ENCODE measurements at places on chromosomes 3 and 15.

DNA sequence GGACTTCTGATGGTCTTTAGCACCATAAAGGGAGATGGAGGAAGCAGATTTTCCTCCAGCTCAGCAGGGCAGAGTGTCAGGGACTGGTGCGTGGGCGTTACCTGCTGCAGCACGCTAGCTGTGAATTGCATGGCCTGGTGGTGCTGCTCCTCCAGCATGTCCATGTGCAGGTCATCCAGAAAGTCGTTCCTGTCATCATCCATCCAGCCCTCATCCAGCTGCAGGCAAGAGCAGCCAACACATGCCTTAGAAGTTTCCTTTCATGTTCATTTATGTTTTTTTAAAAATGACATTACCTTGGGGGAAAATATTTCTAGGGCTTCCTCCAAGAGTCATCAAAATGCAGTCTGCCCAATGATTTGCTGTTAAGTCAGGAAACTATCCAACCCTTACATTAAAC, 239.2 kb downstream of the PDZRN3 start:
- peak; percentile 67 for DNase-seq

- peak; percentile 61 for DNase-seq
Measured at GRCh38 chr3:147393261-147393942, 12.9 kb downstream of the ZIC4 start.

DNA sequence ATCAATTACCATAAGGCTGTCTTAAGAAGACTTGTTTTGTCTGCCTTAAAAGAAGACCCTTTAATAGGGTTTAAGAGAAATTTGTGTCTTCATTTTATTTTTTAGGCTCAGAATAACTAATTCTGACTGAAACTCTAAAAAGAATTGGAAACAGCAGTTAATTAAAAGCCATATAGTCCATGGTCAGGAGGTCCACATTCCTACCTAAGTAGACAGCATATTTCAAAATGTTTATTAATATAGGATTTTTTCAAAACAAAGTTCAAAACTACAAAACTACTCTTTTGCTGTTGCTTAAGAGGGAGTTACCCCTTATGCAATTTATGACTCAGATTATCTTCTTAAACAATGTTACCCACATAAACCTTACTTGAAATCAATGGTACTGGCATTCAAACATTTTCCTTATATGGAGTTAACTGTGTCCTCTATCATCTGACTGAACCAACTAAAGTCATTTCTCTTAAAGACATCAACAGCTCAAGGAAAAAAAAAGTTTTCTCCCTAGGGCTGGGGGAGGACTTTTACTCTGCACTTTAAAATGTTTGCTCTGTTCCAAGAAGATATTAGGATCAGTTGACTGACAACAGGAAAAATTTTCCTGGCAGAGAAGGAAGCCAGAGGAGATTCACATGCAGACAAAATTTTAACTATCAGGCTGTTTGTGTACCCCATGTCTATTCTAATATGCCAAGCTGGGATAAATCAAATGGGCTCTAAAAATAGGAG, 56.8 kb upstream of the NANOGP8 start:
- no peak for DNase-seq

GRCh38 chr3:31065765-31066164, 171.3 kb upstream of the GADL1 start:
- no peak for DNase-seq

DNA sequence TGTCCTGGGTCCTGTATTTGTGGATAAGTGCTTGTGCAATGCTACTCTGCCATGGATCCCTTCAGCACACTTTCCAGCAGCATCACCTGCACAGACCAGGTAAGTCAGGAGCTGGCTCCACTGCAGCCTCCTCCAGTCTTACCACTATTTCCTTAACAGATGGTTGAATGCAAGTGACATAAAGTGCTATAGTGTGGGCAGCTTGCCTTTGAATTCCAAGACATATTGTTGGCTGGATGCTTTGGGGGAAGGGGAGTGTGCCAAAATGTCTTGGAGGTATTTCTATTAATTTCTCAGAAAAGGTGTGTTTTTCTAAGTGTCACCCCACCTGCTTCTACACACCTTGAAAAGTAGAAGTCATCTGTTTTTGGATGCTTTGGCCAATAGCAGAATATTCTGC, 352.2 kb upstream of the SUCLG2 start:
- no peak for DNase-seq

GRCh38 chr3:102687851-102688555, 253.2 kb downstream of the ZPLD1 start:
- DNase-seq, result no peak

DNA sequence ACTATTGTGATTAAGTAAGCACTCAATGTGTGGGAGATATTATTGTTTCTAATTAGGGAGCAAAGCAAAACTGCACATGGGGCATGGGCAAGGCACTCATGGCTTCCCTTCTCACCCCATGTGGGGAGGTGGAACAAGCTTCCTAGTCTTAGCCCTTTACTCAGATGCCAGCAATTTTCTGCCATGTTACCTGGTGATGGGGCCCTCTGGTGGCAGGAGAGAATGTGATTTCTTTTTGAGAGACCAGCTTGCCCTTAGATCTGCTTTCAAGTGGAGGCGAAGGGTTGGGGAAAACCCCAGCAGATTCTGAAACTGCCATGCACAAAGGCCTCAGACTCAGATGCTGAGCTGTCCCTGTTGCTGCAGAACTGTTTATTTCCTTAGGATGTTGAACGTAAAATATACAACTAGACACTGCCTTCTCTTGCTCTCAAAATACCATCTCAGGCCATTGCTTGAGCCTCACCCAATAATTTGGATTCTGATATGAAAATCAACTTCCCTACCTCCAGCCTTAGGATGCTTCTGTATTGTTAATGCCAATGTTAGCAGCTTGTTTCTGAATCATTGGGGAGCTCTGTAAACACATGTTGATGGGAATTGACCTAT, 130.2 kb upstream of the TPRG1 start:
- DNase-seq, result no peak

GRCh38 chr15:45641374-45641781, 6.5 kb downstream of the SQOR start:
- DNase-seq, result peak; percentile 28

DNA sequence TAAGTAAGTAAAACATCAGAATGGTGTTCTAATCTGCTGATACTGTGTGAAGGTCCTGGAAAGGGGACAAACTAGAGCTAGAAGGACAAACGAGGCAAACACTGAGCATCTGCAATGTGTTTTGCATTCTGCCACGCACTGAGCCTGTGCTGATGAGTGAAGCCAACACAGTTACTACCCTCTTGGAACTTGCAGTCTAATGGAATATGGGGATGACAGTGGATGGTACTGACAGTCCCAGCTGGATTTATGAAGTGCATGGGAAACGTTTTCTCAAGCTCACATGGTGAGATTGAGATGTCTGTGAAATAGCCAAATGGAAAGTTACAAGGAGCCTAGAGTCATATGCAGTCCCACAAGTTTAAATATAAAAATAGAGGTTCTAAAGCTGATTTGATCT, 86.6 kb downstream of the FOXB1 start:
- DNase-seq, result no peak

GRCh38 chr3:158739078-158739477, 6.8 kb upstream of the RARRES1 start:
- DNase-seq, result no peak

DNA sequence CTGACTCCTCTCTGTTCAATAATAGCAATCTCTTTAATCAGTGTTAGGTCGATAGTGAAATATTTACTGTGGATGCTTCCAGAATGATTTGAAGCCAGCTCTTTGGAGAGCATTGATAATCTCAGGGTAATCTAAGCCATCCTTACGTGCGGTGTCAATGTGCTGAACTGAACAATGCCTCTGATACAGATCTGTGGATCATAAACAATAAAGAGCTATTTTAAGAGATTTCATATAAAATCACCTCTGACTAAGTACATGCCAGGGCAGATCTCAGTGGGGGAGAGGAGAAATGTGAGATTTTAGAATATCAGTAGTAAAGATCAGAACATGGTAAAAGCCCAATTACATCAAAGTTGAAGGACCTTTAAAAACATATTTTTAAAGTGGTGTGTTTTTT, 319.3 kb upstream of the GBE1 start:
- DNase-seq, result no peak

DNA sequence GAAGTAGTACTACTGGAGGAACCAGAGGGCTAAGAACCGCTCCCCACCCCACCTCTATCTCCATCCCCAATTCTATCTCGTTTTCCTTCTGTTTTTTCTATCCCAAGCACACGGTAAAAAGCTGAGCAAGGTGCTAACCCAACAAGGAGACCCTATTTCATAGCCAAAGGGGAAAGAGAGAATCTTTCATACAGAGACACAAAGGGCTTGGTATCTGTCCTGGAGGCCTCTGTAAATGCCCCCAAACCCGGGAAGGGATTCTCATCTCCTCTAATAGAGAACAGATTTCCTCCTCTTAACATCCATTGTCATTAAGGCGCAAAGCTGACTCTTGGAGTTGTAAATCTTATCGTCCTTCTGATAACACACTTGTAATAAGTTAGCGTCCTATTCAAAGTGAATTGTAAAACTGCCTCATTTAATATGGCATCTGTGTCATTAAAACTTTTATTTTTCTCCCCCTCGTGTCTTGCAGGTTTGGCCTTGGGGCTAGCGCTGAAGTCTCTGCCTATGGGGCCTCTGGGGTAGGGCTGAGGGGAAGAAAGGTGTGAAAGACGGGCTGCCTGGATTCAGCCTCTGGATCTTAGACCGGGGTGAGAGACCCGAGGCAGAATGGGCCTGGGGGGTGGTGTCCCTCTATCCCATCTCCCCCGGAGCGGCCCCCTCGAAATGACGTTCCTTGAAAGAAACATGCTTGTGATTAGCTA, 12.1 kb downstream of the NR2F2 start:
- DNase-seq, result peak; percentile 23

- DNase-seq, result no peak
Measured at GRCh38 chr3:53226142-53226840, 29.5 kb downstream of the TKT start.

DNA sequence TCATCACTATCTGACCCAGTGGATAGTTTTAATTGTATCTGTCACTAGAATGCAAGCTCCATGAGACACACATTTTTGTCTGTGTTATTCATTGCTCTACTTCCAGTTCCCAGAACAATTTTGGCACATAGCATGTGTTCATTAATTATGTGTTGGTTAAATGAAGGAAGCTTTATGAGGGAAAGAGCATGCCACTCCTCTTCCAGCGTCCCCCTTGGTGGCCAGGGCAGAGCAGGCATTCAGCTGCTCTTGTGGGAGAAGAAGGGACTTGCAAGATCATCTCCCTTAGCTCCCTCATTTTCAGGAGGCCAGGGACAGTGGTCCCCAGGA, 489 bp upstream of the GALNT15 start:
- no peak for DNase-seq

DNA sequence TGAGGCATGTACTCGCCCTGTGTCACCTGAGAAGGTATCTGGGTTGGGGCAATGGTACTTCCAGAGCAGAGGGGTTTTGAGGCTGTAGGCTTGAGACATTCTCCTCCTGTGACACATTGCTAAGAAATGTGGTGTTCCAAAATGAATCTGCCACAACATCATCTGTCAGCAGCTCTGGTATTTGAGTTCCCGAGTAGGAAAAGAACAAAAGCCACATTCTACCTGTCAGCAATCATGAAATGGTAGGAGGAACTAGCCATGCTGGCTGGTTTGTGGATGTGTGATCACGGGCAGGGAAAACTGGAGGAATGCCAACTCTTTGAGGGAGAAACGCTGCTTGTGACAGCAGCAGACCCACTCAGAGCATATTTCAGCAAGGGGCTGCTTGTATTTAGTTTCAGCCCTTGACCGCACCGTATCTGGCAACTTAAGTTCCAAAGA, 579.4 kb upstream of the TBL1XR1 start:
- no peak for DNase-seq

GRCh38 chr15:81297147-81297572, 26.8 kb downstream of the STARD5 start:
- DNase-seq, result no peak

DNA sequence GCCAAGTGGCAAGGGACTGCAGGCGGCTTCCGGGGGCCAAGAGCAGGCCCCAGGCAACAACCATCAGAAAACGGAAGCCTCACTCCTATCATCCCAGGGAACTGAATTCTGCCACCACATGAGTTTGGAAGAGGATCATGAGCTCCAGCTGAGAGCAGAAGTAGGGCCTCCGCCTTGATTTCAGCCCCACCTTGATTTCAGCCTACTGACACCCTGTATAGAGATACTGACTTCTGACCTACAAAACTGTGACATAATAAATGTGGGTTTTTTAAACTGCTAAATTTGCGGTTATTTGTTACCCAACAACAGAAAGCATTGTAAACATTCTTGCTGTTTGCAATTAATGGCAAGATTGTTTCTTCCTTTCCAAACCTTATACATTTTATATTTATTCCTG, 21.6 kb upstream of the RARRES1 start:
- no peak for DNase-seq

GRCh38 chr15:67907184-67907723, 67.4 kb upstream of the RNU6-1 start:
- DNase-seq, result no peak

- DNase-seq, result no peak
Measured at GRCh38 chr15:101498717-101499480, 9.4 kb upstream of the PCSK6 start.

DNA sequence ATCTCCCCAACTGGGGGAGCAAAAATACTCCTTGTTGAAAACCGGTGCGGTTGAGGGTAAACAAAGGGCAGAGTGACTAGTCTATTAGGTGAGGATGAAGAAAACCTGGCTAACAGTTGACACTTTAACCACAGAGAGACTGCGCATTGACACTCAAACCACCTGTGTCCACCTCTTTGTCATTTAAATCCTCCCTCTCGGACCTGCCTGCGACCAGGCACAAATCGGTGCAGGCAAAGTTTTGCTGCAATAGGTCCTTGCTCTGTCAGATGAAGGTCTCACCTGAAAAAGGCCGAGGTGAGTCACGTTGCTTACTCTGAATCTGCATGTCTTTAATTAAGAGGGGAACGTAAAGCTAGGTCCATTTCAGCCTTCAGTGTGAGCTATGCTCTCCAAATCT, 494.1 kb upstream of the DPPA4 start:
- DNase-seq, result no peak

GRCh38 chr15:36617529-36618196, 38.2 kb downstream of the CDIN1 start:
- DNase-seq, result no peak
